ENCODE measurements at places on chromosomes 13 and 19.

DNA sequence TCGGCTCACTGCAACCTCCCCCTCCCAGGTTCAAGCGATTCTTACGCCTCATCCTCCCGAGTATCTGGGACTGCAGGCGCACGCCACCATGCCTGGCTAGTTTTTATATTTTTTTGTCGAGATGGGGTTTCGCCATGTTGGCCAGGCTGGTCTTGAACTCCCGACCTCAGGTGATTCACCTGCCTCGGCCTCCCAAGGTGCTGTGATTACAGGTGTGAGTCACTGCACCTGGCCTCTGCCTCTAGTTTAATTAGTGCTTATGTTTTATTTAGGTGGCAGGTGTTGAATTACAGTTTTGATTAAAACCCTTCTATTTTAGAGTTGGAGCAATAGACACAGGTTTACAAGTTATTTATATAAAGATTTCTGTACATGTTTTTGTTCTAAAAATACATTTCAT is 42.8 kb downstream of the ATP11A start:
- no peak for DNase-seq

DNA sequence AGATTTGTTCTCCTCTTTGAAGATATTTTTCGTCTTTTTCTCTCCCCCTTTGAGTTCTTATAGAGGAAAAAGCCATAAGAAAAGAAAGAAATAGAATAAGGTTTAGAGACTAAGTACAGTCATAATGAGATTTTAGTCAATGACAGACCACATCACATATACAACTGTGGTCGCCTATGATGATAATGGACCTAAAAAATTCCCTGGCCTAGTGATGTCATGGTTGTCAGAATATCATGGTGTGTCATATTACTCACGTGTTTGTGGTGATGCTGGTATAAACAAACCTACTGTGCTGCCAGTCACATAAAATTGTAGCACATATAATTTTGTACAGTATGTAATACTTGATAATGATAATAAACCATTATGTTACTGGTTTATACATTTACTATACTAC is 1096.1 kb downstream of the OLFM4 start:
- no peak for DNase-seq

DNA sequence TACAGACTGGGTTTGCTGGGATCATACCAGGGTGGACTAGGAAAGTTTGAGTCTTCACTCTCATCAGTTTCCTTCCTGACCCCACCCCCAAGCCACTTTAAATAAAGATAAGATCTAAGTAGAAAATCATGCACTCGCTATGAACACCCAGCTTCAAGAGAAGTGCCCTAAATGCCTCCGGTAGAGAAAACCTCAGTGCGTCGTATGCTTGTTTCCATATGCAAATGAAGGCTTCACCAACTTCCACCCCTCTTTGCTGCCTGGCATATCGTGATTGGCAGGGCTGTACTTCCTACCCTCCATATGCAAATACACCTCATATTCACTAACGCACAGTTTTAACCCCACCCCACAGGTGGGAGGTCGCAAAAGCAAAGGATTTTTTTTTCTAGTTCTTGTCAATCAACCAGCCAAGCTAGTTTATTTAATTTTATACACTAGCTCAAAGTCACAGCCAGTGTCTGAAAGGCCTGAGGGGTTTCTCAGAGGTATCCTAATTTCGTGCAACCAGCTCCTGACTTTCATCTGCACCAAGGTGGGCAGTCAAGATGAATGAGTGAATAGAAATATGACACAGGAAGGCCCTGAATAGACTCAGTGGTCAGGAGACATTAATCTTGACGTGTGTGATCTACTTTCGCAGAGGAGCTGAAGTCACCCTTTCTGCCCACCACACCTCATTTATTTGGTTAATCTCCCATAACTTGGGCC is 121.1 kb upstream of the TSHZ3 start:
- no peak for DNase-seq

- no peak for DNase-seq
Measured at GRCh38 chr13:106691861-106692260, 123.9 kb upstream of the ARGLU1 start.

DNA sequence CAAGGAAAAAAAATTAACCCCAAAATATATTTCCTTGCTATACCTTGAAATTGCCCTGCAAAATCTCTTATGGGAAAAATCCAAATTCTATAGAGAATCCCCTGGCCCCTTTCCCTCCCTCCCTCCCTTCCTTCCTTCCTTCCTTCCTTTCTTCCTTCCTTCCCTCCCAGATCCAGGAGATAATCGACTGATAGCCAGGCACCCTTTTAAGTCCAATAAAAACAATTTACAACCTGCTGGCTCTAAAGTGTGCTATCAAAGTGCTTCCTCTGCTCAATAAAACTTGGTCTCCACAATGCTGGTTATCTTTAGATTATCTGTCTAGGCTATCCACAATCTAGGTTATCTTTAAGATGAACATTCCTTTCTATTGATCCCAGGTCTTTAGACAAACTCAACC is 83.1 kb upstream of the TUBA3C start:
- DNase-seq, result no peak

- peak; percentile 78 for DNase-seq
Measured at GRCh38 chr19:664913-665443, 2.0 kb upstream of the RNF126 start.

GRCh38 chr13:25292301-25292700 is 5.0 kb upstream of the MTMR6 start:
- DNase-seq, result peak; percentile 85

GRCh38 chr13:75430436-75431209 is 51.3 kb downstream of the TBC1D4 start:
- no peak for DNase-seq

GRCh38 chr13:60501236-60501635 is 104.2 kb downstream of the TDRD3 start:
- DNase-seq, result no peak

Data from OCI-M1 (cell line).